ENCODE measurements at places on chromosomes 2 and 18. TPM values are rescaled to one million over a fixed set of nuclear protein-coding genes. Genes with fewer than 3 reads are reported as not detected.

DNA sequence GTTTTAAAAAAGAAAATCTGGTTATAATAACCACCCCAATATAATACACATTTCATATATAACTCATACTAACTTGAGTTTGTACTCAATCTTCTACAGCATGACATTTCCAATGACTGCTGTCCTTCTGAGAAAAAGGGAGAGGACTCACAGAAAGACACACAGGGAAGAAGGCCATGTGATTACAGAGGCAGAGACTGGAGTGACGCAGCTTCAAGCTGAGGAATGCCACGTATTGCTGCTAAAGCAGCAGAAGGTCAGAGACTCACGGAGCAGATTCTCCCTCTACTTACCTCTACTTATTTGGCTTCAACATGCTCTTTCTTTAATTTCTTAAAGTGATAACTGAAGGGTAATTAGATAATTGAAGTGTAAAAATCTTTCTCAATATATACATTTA is 753.5 kb upstream of the PKDCC start:
- no peak for DNase-seq

DNA sequence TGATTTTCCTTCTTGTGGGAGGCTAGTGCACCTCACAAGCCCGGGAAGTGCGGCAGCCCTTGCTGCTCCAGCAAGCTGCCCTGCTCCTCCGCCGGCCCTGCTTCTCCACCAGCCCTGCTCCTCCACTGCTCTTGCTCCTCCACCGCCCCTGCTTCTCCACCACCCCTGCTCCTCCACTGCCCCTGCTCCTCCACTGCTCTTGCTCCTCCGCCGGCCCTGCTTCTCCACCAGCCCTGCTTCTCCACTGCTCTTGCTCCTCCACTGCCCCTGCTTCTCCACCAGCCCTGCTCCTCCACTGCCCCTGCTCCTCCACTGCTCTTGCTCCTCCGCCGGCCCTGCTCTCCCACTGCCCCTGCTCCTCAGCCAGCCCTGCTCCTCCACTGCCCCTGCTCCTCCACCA is 95.6 kb downstream of the NDUFA10 start:
- no peak for DNase-seq

- no peak for DNase-seq
These were observed 131.7 kb downstream of the DOCK10 start for GRCh38 chr2:224910574-224910925.

DNA sequence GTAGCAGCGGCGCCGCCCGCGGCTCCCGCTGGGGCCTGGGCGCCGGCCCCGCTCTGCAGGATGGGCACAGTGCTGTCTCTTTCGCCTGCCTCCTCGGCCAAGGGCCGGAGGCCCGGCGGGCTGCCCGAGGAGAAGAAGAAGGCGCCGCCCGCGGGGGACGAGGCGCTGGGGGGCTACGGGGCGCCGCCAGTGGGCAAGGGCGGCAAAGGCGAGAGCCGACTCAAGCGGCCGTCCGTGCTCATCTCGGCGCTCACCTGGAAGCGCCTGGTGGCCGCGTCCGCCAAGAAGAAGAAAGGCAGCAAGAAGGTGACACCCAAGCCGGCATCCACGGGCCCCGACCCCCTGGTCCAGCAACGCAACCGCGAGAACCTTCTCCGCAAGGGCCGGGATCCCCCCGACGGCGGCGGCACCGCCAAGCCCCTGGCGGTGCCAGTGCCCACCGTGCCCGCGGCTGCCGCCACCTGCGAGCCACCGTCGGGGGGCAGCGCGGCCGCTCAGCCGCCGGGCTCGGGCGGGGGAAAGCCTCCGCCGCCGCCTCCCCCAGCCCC is 369 bp downstream of the CDK5R2 start:
- DNase-seq = no peak

- DNase-seq = peak; percentile 47
These were observed 7.9 kb downstream of the CABLES1 start for GRCh38 chr18:23143016-23143814.

DNA sequence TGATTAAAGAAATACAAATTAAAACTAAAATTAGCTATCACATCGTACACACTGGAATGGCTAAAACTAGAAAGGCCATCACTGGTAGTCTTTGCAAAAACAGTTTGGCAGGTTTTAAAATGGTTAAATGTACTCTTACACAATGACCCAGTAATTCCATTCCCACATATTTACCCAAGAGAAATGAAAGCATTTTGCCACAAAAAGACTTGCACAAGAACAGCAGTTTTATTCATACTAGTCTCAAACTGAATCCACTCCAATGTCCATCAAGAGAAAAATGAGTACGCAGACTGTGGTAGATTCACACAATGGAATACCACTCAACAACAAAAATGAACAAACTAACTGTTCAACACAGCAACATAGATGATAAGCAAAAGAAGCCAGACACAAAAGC is 29.1 kb downstream of the SP140L start:
- DNase-seq = peak; percentile 28

GRCh38 chr2:63819256-63819655 is 22.4 kb upstream of the UGP2 start:
- DNase-seq = no peak

- DNase-seq = no peak
These were observed 1.8 kb downstream of the ADRA2B start for GRCh38 chr2:96114546-96114902.

- no peak for DNase-seq
These were observed 103.5 kb downstream of the ADD2 start for GRCh38 chr2:70664525-70664924.

DNA sequence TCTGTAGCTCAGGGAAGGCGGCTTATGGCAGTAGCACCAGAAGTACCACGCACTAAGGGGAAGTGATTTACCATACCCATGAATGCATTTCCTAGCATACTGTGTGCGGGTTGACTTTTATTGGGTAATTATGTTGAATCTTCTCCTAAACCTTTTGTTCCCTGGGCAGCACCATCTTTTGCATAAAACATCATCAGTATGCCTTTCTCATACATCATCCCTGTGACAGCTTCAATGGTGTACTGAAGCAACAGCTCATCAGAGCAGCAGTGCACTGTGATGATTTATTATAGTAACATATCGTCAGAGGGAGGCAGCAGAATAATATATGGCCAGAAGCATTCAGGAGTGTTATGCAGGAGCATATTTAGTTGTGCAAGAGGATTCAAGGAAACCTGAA is 204.9 kb downstream of the CDH7 start:
- DNase-seq = no peak

- no peak for DNase-seq
These were observed 3.1 kb upstream of the SEH1L start for GRCh38 chr18:12944709-12945108.

The SERPINB12 gene
- not detected for total RNA-seq

The SKOR2 gene
- total RNA-seq = not detected

The REL gene
- total RNA-seq = 6.1 TPM

The KCNIP3 gene
- total RNA-seq = 4.1 TPM
